ENCODE measurements at places on chromosomes 2 and 18. TPM values are rescaled to one million over a fixed set of nuclear protein-coding genes. Genes with fewer than 3 reads are reported as not detected.

DNA sequence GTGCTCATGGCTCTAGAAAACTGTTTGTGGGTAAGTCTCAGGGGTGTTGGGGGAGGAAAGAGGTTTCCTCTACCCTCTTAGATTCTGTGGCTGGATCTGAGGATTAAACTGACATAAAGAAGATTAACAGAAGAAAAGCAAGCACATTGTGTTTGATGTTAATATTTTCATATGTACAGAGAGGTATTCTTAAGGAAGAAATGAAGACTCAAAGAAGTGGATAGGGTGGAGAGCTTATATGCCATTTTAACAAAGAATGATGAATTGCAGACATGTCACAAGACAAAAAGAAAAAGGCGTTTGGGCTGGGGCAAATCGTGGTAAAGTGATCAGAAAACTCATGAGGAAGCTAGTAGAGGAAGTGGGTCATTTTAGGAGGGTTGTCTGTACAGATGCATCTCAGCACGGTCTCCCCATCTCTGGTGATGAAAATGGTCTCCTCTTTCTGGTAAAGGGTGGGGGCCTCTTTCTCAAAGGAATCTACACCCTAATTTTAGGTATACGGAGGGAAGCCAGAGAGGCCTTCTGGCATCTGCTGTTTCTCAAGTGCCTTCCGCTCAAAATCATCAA, 17.8 kb downstream of the FAM110C start:
- no peak for DNase-seq

- no peak for DNase-seq
Observed at GRCh38 chr2:97991081-97991856, 4.5 kb downstream of the TMEM131 start.

DNA sequence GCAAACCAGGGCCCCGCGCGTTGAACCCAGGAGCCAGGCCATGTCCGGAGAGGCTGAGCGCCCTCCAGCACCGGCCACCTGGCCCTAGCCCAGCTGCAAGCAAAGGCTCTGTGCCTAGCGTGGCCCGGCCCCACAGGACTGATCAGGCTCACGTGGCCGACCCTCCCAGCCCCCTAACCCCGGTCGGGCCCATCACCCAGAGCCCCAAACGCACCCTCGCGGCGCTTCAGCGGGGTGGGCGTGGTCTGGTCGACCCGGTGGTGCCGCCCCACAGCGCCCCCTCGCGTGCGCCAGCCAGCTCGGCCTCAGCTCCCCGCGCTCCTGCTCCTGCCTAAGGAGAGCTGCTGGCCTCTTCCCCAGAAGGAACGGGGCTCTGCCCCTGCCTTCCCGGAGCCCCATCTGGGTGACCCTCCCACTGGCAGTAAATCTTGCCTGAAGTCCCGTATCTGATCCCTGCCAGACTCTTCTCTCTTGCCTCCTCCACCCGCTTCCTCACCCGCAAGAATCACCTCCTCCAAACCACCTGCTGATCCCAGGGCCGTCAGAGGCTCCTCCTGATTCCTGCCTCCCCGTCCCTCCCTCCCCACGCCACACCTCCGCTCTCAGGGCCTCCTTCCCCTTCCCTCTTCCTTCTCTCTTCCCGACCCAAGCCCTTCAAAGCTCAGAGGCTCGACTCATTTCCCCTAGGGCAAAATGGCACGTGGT, 12.3 kb upstream of the TEX51 start:
- DNase-seq = peak; percentile 80

- DNase-seq = no peak
Observed at GRCh38 chr2:174835797-174836255, 71.6 kb upstream of the CHRNA1 start.

- DNase-seq = no peak
Observed at GRCh38 chr2:190791347-190791975, 89.2 kb upstream of the GLS start.

DNA sequence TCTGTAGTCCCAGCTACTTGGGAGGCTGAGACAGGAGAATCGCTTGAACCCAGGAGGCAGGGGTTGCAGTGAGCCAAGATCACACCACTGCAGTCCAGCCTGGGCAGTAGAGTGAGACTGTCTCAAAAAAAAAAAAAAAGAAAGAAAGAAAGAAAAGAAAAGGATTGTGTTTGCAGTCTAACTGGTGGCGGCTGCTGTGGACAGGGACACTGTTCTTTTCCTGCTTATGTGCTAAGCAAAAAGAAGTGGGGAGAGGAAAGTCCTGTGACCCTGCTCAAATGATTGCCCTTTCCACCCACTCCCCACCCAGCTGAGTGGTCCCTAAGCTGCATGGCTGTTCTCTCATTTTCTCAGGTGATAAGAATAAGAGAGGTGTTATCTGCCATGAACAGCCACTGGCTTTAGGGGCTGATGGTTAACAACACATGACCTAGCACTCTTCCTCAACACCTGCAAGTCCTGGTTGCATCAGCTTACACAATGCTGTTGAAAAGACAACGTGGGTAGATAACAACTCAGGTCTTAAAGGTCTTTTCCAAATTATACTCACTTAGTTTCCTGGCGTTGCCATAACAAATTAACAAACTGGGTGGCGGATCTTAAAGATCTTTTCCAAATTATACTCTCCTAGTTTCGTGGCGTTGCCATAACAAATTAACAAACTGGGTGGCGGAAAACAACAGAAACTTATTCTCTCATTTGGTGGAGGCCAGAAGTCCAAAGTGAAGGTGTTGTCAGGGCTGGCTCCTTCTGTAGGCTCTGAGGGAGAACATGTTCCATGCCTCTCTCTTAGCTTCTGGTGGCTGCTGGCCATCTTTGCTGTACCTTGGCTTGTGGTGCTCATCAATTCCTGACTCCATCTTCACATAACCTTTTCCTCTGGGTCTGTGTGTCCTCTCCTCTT, 90.3 kb upstream of the RTN4 start:
- no peak for DNase-seq

DNA sequence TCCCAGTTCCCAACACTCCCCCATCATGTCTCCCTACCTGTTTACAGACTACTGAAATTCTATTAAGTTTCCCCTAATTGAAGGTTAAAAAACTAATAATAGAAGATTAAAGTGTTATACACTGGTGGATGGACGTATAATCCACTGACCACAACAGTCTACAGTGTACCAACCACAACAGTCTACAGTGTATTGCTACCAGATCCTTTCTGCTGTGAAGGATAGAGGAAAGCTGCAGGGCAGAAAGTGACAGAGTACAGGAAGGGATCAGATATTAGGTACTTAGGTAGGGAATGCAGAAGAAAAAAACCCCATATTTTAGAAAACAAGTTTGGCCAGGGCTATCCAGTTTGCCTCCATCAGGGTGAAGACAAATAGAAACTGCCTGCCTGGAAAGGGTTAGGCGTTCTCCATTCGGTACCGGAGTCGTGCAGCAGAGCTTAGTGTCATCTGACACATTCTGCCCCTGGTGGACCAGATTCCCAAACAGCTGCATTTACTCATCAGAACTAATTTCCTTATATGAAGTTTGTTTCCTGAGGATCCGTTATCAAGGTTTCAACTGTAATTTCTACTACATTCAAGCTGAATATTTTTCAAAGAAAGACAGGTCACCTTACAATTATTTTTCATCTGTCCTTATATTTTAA, 49.9 kb downstream of the KLF7 start:
- DNase-seq = no peak

GRCh38 chr2:237184192-237184918, 98.7 kb downstream of the COPS8 start:
- no peak for DNase-seq

DNA sequence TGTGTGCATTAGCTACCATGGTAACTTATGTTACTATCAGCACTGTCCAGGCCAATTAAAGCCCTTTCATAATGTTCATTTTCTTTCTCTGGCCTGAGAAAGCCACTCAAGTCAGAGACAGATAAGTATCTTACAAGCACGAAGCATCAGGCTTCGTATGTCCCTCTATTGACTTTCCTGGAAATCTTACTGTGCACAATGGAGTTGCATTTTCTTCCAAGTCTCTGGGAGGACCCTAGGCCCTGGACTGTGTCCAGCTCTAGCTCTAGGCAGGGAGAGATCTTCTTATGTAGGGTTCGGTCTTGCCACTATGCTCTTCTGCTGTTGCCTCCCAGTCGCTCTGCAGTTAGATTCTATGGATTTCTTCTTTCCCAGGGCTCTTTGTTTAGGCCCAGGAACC, 40.0 kb upstream of the ITGA6 start:
- DNase-seq = no peak

DNA sequence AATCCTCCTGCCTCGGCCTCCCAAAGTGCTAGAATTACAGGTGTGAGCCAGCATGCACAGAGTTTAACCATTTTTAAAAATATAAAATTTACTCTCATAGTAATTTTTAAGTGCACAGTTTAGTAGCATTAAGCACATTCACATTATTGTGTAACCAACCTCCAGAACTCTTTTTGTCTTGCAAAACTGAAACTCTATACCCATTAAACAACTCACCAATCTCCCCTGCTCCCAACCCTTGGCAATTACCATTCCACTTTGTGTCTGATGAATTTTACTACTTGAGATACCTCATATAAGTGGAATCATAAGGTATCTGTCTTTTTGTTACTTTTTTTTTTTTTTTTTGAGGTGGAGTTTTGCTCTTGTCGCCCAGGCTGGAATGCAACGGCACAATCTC, 112.5 kb downstream of the BMPR2 start:
- no peak for DNase-seq

GRCh38 chr2:16625759-16626158, 39.9 kb downstream of the CYRIA start:
- no peak for DNase-seq

- DNase-seq = no peak
Observed at GRCh38 chr2:183072177-183072576, 6.4 kb upstream of the DUSP19 start.

- no peak for DNase-seq
Observed at GRCh38 chr18:11146238-11146946, 3.0 kb downstream of the PIEZO2 start.

DNA sequence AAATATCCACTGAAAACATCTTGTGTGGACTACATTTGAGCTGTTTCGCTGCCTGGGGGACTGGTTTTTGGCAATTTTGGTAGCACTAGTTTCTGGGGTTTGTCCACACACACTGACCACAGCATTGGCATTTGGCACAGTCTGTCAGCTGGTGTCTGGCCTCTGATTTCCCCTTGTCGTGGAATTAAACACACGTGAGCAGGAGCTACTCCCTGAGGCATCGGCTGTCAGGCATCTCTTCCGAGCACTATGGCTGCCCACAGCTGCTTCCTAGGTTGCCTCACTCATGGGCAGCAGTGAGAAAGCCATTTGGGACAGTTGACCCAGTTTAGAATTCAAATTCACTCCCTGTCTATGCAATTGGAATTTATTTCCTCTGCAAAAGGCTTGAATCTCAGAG, 46.8 kb upstream of the FZD5 start:
- no peak for DNase-seq

Gene MERTK
- 4.4 TPM for polyA plus RNA-seq

Gene TTN
- 337 TPM for polyA plus RNA-seq

Gene BOLL
- polyA plus RNA-seq = 3.0 TPM

Gene POMC
- 2.9 TPM for polyA plus RNA-seq

Gene CRACDL
- polyA plus RNA-seq = 2.0 TPM

Gene ECEL1
- 0.39 TPM for polyA plus RNA-seq

Gene SMYD1
- polyA plus RNA-seq = 326 TPM

Gene CRYBA2
- polyA plus RNA-seq = not detected
